ENCODE measurements at places on chromosomes 1 and 21. TPM values are rescaled to one million over a fixed set of nuclear protein-coding genes. Genes with fewer than 3 reads are reported as not detected.

The KCND3 gene
- total RNA-seq = not detected

The RIMKLA gene
- total RNA-seq = under 0.01 TPM

The KCNE1 gene
- 0.18 TPM for total RNA-seq

The TSPEAR gene
- total RNA-seq = not detected

The PRKACB gene
- 19.0 TPM for total RNA-seq

The PLEKHN1 gene
- 0.36 TPM for total RNA-seq

The HHIPL2 gene
- total RNA-seq = under 0.01 TPM

The FLG gene
- total RNA-seq = not detected

The ANGPTL3 gene
- total RNA-seq = not detected

The NCDN gene
- 10.2 TPM for total RNA-seq

The CFAP57 gene
- 0.28 TPM for total RNA-seq

The HCN3 gene
- 0.90 TPM for total RNA-seq

The IFI44L gene
- total RNA-seq = 1.2 TPM

The PTGS2 gene
- total RNA-seq = 3.4 TPM
